Cerebellar nuclear complex (tissue), 1 donor: ENCODE measurements at places on chromosomes 1 and 21.

DNA sequence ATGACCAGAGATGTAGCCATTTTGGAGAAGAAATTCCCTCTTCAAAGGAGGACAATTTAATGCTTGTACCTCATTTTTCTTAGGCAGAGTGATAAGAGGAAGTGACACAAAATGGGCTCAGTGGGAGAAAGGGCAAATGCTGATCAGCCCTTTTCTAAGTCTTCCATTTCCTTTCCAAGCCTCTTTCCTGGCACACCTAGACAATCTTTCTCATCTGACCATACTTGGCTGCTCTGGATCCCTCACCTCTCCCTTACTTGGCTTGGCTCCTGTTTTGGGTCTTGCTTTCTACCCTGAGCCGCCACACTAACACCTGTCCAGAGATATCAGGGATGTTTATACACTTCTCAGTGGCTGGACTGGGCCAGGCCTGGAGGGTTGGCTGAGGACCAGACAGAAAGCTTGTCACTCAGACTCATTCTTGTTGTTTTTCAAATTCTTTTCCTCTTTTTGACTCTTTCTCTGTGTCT, 13.1 kb downstream of the TXNIP start:
- DNase-seq: no peak

GRCh38 chr1:55718758-55719671, 503.9 kb upstream of the USP24 start:
- DNase-seq: no peak

DNA sequence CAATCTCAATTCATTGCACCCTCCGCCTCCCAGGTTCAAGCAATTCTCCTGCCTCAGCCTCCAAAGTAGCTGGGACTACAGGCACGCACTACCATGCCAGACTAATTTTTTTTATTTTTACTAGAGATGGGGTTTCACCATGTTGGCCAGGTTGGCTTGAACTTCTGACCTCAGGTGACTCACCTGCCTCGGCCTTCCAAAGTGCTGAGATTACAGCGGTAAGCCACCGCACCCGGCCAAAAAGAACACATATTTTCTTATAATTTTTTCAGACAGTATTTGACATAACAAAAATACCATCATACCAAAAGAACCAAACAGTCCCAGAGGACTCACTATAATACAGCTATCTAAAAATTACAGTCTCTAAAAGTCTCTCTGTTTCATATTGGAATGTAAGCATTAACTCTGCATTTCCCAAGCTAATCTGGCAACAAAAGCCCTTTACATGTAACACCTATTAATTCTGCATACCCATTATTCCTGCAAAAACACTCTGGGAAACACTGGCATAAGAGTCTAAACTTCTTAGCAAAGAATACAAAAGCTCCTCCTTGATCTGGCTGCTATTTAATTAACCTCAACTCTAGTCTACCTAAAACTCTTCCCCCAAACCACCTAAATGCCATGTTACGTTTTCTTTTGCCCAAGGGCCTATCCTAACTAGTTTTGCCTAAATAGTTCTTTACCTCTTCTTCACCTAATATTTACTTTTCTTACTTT, 26.9 kb downstream of the WDR26 start:
- DNase-seq: no peak

DNA sequence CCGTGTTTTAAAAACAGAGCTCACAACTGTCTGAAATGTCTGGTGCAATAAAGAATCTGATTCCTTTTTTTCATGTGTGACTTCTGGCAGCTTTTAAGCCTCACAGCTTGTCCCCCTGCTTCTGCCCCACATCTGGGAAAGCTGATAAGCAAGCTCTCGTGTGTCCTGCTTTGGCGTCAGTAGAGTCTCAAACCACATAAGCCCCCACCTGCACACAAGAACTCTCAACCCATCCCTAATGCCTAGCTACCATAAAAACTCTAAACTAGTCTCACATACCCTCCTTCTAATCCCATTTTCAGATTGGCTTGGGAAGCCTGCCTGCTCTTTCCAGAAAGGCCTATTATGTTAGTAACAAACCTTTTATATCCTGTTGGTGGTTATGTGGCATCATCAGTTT, 94.6 kb upstream of the DAB1 start:
- no peak for DNase-seq

GRCh38 chr1:86429835-86430234, 5.9 kb downstream of the CLCA2 start:
- no peak for DNase-seq

DNA sequence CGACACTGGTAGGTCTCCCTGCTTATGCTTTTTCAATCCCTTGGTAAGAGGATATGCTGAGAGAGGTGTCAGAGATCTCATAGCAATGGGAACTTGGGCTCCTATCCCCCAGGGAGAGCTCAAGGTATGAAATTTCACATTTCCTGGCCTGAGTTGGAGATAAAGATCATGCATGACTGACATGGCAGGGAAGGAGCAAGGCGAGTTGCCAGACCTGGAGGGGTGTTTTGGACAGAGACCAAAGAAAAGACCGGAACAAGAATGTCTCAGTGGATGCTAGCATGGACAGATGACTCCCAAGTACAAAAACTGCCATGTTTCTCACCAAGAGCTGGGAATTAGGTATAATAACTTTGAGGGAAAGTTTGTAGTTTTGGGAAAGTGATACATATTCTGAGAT, 334.1 kb upstream of the B3GALT2 start:
- DNase-seq: no peak

DNA sequence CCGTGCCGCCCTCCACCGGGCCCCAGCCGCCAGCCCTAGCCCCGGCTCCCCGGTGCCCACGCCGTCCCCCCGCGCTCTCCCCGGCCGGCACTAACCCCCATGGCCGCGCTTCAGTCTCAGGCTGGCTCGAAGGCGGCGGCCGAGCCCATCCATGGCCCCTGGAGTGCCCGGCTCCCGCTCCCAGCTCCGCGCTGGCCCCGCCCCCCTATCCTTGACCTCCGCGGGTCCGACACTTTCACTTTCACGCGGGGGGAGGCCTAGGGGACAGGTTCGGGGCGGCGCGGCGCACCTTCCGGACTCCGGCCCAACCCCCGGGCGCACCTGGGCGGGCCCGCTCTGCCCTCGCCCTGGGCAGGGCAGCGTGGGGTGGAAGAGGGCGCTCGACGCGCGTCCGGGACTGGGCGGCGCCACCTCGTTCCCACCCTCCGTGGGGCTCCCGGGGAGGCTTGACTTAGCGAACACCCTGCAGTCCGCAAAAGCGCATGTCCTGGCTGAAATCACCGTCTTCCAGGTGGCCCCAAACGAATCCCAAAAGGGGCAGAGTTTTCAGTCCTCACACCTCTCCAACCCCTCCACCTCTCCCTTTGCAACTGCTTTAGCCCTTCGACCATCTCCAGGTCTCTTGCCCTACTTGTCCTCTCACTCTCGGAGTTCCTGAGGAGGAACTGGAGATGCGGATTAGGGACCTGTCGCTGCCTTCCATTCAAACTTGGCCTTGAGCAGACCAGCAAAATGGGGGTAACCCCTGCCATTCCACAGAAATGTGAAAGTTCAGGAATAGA, 3.9 kb upstream of the DENND2D start:
- no peak for DNase-seq

GRCh38 chr1:19424651-19425570, 60.4 kb downstream of the CAPZB start:
- no peak for DNase-seq

GRCh38 chr1:109782514-109782913, 18.8 kb upstream of the EPS8L3 start:
- no peak for DNase-seq

DNA sequence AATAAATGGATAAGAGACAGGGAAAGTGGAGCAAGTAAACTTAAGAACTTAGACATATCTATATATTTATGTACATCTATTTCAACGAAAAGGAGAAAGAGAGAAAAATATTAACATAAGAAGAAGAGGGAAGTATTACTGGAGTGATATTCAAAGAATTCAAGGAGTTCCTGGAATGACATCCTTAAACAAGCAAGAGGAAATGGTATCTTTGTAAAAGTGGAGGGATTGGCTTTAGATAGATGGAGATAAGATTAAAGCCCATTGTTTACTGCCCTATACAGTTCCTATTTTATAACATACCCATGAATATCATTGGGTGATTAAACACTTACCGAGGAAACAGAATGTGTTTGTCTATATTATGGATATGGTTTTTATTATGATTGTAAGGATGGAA, 1036.3 kb downstream of the TTLL7 start:
- no peak for DNase-seq

- DNase-seq: no peak
Observed at GRCh38 chr1:150484861-150485260, 2.4 kb upstream of the TARS2 start.

DNA sequence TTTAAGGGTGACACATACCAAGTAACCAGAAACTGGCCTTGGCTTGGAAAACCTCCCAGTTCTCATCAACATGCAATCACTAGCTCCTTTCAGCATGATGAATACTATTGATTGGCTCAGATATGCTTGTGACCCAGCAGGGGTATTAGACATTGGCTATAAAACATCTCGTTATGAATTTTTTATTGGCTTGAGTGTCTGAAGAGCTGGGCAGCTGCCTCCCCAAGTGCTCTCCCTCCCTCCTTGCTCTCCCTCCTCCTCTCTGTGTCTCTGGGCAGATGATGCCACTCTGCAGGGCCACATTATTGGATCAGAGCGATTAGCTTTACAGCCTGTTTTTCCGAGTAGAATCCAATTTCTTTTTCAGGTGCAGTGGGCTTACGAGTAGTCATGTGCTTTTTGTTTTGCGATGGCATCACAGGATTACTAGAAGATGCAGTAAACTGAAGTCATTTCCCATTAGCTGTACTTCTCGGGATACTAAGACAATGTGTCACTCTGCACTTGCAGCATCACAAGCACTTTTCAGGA, 79.3 kb upstream of the ATF3 start:
- DNase-seq: no peak

GRCh38 chr1:39620659-39621165, 18.7 kb downstream of the HEYL start:
- DNase-seq: no peak

GRCh38 chr21:16117331-16117730, 387.5 kb downstream of the USP25 start:
- DNase-seq: no peak

DNA sequence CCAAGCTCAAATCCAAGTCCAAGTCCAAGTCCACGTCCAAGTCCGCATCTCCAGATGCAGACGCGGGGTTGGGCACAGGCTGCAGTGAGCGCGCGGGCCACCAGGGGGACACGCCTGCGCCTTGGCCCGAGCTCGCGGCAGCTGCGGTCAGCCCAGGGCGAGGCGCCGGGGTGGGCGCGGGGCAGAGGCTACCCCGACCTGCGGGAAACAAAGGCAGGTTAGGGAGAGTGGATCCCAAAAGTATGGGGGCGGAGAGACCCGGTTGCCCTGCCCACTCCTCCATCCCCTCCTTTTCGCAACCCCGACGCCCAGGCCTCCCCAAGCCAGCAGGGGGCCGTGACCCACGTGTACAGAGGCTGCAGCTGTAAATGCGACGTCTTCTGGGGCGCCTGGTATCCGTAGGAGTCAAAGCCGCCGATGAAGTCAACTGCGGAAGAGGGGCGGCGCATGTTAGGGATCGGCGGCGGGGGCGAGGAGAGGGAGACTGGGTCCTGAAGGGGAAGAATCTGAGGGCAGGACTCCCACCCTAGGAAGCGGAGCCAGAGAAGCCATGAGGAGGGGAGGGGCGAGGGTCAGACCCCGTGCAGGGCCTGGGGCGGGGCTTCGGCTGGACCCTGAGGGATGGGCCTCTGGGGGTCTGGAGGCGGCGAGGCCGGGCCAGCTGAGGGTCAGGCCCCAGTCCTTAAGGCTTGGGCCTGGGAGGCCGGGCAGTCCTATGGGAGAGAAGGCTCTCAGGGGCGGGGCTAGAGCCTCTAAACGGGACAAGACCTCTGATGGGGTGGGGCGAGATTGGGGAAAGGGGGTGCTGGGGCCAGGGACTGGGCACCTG, 58.0 kb downstream of the NKAIN1 start:
- DNase-seq: no peak

DNA sequence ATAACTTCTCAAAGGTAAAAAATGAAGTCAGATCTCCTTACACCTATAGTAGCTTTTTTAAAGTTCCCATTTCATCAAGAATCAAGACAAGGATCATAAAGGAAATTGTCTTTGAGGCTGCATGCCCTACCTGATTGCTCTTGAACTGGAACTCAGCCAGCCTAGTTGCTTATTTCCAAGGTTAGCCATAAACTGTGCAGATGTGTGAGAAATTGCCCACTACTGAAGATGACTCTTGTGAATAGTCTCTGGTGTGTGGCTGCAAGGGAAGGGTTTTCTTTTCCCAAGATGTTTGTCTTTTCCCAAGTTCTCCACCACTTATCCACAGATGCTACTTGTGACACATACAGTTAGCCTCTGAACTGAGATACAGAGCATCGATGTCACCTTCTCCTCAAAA, 81.7 kb upstream of the DUSP10 start:
- no peak for DNase-seq

- no peak for DNase-seq
Observed at GRCh38 chr1:85048296-85049064, at the start of gene MCOLN3. TSS of gene MCOLN3 (minus strand) at chr1:85048500. CDS start at chr1:85045360, 3,140 bp downstream.

- DNase-seq: peak; percentile 28
Observed at GRCh38 chr1:9269721-9270120, 23.0 kb upstream of the SPSB1 start.

DNA sequence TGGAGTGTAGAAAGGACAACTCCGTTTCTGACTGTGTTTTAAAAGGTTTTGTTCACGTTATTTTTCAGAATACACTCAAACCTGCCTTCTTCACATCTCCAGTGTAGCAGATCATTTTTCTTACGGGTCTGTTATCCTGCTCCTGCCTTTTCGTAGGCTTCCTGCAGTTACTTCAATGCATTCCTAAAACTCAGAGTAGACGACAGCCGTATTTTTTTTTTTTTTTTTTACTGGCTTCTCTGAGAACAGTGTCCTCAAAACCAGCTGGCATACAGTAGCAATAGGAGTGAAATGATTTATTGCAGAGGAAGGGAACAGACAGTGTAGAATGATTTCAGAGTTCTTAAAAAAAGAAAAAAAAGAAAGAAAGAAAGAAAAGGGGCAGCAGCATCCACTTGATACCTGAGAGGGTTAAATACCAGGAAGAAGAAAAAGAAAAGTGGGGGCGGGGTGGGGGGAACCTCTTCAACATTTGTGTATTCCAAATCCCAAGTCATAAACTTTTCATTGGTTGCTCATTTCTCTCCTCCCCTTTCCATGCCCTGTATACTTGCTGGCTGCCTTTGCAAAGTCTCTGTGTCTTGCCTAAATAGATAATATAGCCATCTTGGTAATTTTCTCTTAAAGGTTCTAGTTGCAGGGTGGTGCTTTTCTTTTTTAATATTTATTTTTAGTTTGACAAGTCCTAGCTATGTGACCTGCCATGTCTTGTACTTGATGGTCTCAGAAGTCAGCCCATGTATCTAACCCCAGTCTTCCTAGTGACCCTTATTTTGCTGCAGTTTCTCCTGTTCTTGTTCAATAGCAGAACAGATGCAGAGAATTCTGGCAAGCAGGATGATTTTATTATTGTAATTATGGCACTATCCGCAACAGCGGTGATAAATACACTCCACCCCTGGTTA, 2.8 kb downstream of the TGFB2 start:
- no peak for DNase-seq
